CD4-positive, alpha-beta T cell (primary cell): ENCODE measurements at places on chromosomes 1 and 21.

GRCh38 chr1:224933584-224933983 lies 4.1 kb downstream of the DNAH14 start:
- no peak overlapping the region for H3K4me3 ChIP-seq
- H3K4me1 ChIP-seq = peaks cover 4% of the 10 kb centered on the region
- DNase-seq = no peak
- no peak overlapping the region for H3K27ac ChIP-seq
- H3K36me3 ChIP-seq = no peaks in the 10 kb centered on the region
- peaks cover 12% of the 10 kb centered on the region for H3K27me3 ChIP-seq

DNA sequence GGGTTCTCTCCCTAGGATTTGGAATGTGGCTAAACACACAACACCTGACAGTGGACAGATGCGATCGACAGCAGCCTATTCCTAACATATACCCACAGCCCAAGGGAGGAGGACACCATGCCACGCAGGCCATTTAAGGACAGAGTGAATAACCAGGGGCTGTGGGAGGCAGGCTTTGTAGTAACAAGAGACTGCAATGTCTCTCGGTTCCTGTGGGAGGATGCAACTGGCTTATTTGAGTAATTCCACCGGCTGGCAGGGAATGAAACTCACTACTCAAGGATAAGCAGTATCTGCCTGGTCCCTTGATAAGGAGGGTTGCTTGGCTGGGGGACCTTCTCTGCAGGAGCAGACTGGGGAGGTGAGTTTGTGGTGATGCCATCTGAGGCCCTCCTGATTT lies 109.6 kb downstream of the PCP4 start:
- no peak overlapping the region for H3K27ac ChIP-seq
- no peaks in the 10 kb centered on the region for H3K27me3 ChIP-seq
- H3K4me3 ChIP-seq = no peak overlapping the region
- no peaks in the 10 kb centered on the region for H3K36me3 ChIP-seq
- DNase-seq = no peak

- no peak overlapping the region for H3K27ac ChIP-seq
- H3K4me1 ChIP-seq = peaks cover 10% of the 10 kb centered on the region
- H3K36me3 ChIP-seq = no peaks in the 10 kb centered on the region
- DNase-seq = no peak
- H3K4me3 ChIP-seq = no peak overlapping the region
- H3K27me3 ChIP-seq = no peaks in the 10 kb centered on the region
Observed at GRCh38 chr1:93614986-93615581, 66.6 kb downstream of the BCAR3 start.

GRCh38 chr1:189764391-189765320 lies 713.0 kb downstream of the BRINP3 start:
- DNase-seq = no peak
- H3K4me3 ChIP-seq = no peak overlapping the region

- no peak for DNase-seq
- no peak overlapping the region for H3K4me3 ChIP-seq
- H3K4me1 ChIP-seq = no peaks in the 10 kb centered on the region
- no peaks in the 10 kb centered on the region for H3K36me3 ChIP-seq
- H3K27ac ChIP-seq = no peak overlapping the region
- peaks cover 38% of the 10 kb centered on the region for H3K27me3 ChIP-seq
Observed at GRCh38 chr1:170674986-170675385, 11.1 kb downstream of the PRRX1 start.

DNA sequence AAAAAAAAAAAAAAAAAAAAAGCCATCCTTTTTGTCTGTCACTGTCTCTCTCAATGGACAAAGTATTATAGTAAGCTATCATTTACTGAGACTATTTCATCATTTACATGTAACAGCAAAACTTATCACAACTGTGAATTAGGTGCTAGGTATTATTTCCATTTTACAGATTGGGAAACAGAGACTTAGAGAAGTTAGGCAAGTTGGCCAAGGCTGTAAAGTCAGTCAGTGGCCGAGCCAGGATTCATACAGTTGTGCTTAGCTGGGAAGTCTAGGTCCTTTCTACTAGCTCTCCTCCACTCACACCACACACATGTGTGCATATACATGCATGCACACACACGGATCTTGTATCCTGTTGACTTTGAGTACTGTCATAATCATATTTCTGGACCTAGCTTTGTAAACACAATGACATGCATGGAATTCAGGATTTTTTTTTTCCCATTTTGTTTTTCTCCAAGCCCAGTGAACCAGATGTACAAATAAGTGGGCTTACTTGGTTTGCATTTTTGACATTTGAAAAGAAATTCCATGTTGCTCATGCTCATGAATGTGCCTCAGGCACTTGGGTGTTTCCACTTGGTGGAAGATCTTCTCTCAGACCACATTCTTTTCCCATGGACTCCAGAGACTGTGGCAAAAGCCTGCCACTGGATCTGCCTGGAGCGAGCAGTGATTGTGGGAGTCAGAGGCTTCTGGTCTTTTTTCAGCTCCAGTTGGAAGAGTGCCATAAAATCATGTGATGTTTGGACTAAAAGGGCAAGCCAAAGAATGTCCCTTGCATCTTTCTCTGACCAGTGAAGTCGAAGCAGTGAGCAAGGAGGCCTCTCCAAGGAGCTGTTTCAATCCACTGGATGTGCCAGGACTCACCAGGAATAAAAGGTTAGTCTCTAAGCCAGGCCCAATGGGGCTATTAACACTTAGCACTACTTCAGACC lies 61.7 kb upstream of the DNAJC6 start:
- no peak for DNase-seq
- no peaks in the 10 kb centered on the region for H3K4me1 ChIP-seq
- H3K27ac ChIP-seq = no peak overlapping the region
- peaks cover 24% of the 10 kb centered on the region for H3K27me3 ChIP-seq
- H3K4me3 ChIP-seq = no peak overlapping the region

DNA sequence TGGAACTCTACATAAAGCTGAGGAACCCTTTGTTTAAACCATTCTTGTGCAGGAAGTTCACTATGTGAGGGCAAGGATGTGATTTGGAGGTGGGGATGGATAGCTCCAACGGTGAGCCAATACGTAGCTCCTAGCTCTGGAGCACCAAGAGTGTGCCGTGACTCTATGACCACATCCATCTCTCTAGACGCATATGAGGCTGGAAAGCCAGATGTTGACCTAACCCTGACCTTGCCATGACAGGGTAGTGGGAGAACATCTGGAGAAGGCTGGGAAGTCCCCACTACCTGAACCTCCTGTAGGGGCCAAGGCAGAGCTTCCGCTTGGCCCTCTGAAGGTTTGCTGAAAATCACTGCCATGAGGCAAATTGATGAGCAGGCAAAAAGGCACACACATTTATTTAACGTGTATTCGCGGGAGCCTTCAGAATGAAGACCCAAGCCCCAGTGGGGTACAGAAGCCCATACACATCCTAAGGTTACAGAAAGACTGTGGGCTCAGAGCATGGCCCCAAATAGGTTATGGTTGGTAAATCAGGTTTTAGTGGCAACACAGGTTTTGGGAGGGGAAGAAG lies 43.4 kb downstream of the EIF2D start:
- H3K27ac ChIP-seq = peak overlapping the region; percentile 82
- no peak for DNase-seq
- no peaks in the 10 kb centered on the region for H3K27me3 ChIP-seq
- peak overlapping the region; percentile 24 for H3K4me3 ChIP-seq
- peaks cover 97% of the 10 kb centered on the region for H3K36me3 ChIP-seq
- peaks cover 97% of the 10 kb centered on the region for H3K4me1 ChIP-seq

DNA sequence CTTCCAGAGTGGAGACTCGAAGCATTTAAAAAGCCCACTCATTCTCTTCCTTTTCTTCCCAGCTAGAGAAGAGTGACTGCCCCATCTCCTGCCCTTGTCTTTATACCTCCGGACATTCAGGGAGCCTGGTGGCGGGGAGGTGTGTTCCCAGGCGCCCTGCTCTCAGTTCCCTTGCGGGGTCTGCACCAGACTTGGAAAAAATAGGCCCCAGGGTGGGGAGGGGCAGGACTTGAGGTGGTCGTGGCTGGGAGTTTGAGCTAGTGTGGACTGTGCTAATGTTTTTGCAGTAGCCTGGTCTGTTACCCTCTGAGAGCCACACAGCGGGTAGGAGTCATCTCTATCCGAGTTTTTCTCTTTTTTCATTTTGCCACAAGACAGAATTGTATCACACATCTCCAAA lies 139.1 kb downstream of the PEX14 start:
- no peaks in the 10 kb centered on the region for H3K27me3 ChIP-seq
- no peak for DNase-seq
- H3K4me1 ChIP-seq = no peaks in the 10 kb centered on the region
- H3K36me3 ChIP-seq = peaks cover 9% of the 10 kb centered on the region

GRCh38 chr1:189499736-189500135 lies 977.9 kb downstream of the BRINP3 start:
- no peaks in the 10 kb centered on the region for H3K27me3 ChIP-seq
- H3K4me3 ChIP-seq = no peak overlapping the region
- H3K36me3 ChIP-seq = no peaks in the 10 kb centered on the region
- H3K4me1 ChIP-seq = no peaks in the 10 kb centered on the region

DNA sequence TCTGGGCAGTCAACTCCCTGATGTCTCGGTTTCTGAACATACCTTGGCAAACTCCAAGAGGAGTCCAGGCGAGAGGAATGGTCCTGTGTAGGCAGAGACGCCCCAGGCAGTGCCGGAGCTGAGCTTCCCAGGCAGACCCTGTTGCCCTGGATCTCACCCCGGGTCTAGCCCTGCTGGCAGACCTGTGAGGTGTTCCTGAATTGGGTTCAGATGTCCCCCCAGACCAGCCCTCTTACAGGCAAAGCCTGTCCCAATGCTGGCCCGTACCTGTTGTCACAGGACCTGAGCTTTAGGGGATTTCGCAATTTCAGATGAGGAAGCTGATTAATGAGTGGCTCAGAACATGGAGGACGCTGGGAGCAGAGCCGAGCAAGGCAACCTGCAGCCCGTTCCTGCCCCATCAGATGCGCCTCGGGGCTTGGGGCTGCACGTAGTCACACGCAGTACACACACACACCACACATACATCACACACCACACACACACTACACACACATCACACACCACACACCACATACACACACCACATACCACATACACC lies 38.5 kb upstream of the PDE9A start:
- H3K27ac ChIP-seq = peak overlapping the region; percentile 0
- DNase-seq = peak; percentile 37
- no peaks in the 10 kb centered on the region for H3K36me3 ChIP-seq
- peaks cover 38% of the 10 kb centered on the region for H3K4me1 ChIP-seq

DNA sequence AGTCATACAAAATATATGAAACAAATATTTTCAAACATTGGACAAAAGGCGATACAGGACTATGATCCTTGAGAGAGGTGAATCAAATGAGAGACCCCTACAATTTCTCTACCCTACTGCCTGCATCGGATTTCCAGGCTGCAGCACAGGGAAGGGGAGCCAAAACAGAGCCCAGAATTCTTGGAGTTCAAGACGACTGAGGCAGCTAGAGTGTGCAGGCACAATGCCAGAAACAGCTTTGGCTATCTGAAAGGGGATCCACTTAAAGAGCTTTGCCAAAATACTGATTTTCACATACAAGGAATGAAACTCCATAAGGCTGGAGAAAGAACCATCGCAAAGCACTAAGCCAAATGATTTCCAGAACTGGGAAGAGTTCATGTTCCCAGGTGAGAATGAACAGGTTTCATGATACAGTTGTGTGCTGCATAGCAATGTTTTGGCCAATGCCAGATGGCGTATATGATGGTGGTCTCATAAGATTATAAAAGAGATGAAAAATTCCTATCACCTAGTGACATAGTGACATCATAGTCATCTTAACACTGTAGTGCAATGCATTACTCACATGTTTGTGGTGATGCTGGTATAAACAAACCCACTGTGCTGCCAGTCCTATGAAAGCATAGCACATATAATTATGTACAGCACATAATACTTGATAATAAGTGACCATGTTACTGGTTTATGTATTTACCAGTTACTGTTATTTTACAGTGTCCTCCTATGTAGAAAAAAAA lies 77.5 kb downstream of the KCND3 start:
- peaks cover 5% of the 10 kb centered on the region for H3K27me3 ChIP-seq
- no peak for DNase-seq
- H3K27ac ChIP-seq = no peak overlapping the region
- H3K4me3 ChIP-seq = no peak overlapping the region
- no peaks in the 10 kb centered on the region for H3K36me3 ChIP-seq
- no peaks in the 10 kb centered on the region for H3K4me1 ChIP-seq

GRCh38 chr1:160149716-160150115 lies 1.7 kb upstream of the ATP1A4 start:
- H3K4me3 ChIP-seq = no peak overlapping the region
- no peak overlapping the region for H3K27ac ChIP-seq
- DNase-seq = no peak
- H3K27me3 ChIP-seq = no peaks in the 10 kb centered on the region

- no peak overlapping the region for H3K27ac ChIP-seq
- peaks cover 15% of the 10 kb centered on the region for H3K4me1 ChIP-seq
Observed at GRCh38 chr1:39789571-39790110, 976 bp upstream of the BMP8B start.

DNA sequence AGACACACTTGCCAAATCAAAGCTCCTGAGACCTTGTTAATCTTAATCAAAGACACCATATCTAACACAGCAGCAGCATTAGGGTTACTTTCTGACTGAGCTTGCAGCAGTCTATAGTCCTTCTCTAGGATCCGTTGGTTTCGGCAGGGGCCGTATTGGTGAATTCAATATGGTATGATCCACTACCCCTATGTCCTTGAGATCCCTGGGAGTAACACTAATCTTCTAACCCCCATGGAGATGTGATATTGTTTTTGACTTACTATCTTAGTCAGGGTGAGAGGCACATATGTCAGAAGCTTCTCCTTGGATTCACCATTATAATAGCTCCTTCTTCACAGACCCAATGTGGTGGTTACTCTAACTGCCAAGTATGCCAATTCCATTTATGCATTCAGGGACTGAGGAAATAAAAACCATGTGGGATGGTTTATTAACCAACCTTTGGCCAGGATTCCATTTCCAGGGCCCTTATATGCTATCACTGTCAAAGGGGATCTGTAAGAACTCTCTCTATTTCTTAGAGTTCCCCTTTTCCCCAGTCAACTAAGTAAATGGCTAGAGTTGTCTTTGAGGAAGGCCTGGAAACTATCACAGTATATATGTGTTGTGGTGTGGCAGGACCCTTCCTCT lies 673.6 kb upstream of the USP24 start:
- no peaks in the 10 kb centered on the region for H3K4me1 ChIP-seq
- H3K27me3 ChIP-seq = no peaks in the 10 kb centered on the region
- DNase-seq = no peak
- no peak overlapping the region for H3K27ac ChIP-seq

- H3K4me3 ChIP-seq = no peak overlapping the region
- no peak overlapping the region for H3K27ac ChIP-seq
- DNase-seq = no peak
Observed at GRCh38 chr21:45003331-45004058, 63.7 kb downstream of the SLX9 start.

DNA sequence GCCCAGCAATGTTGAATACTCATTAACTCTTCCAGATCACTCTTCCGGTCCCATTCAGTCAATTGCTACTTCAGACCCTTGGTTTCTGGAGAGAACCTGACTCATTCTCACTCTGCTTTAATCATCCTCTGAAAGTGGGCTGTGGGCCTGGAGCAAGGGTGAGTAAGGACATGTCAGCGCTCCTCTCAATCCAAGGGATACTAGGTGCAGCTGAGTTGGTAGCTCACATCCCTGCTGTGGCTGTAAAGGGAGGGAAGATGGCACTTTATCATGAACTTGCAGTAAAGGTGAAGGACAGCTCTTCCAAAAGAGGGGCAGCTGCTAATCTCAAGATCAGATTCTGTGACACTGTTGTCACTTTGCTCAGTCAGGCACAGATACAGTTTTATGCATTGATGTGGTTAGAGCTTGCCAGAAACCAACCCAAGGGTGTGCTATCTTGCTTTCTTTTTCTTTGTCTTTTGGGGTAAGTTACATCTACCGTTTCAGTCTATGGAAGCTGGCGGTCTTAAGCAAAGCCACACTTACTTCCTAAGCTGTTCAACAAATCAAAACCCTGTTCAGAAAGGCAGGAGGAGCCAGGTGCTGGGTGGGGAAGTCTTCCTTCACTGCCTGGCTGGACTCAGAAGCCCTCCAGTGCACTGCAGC lies 26.5 kb upstream of the NTPCR start:
- peak overlapping the region; percentile 60 for H3K27ac ChIP-seq
- peaks cover 50% of the 10 kb centered on the region for H3K4me1 ChIP-seq
- H3K4me3 ChIP-seq = peak overlapping the region; percentile 17
- no peaks in the 10 kb centered on the region for H3K36me3 ChIP-seq
